ENCODE measurements at places on chromosomes 7 and 10.

GRCh38 chr7:28192786-28193585 is 12.4 kb upstream of the JAZF1 start:
- no peak for DNase-seq

GRCh38 chr7:151796091-151796870 is 80.6 kb downstream of the PRKAG2 start:
- no peak for DNase-seq

- DNase-seq = no peak
These were observed 214.9 kb downstream of the LRMDA start for GRCh38 chr10:75646218-75646915.

GRCh38 chr7:80604436-80604835 is 34.0 kb upstream of the CD36 start:
- DNase-seq = no peak

- no peak for DNase-seq
These were observed 95.3 kb downstream of the ZNF22 start for GRCh38 chr10:45096001-45096400.

DNA sequence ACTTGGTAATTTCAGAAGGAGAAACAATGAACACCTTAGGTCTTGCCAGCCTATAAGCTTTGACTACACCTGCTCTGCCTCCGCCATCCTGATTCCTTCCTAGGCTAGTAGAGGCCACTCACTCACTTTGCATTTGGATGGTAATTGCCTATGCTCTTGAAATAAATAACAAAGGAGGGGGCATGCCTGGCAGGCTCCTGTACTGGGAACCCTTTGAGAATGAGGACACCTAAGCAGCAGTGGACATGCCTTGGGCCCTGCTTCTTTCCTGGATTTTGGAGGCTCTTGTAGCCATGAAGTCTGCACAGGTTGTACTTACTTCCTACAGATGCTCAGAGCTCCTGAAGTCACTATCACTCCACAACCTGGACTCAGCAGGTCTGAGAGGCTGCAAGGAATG is 65.8 kb downstream of the BLNK start:
- DNase-seq = no peak

DNA sequence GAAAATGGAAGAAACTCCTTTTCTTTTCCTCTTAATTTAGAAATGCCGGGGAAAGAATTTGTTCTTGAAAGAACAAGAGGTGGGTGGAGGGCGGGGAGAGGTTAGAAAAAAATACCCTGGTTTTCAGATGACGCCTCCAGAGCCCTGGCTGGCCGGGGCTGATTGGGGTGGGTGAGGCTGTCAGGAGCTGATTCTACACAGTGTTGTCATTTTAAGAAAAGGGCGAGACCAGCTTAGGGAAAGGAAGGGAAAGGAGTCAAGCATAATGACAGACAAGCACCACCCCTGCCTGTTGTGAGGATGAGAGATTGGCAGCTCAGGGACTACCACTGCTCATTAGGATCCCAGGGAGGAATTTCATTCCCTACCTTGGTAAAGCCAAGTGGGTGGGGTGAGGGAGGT is 9.9 kb upstream of the FAM180A start:
- DNase-seq = no peak

DNA sequence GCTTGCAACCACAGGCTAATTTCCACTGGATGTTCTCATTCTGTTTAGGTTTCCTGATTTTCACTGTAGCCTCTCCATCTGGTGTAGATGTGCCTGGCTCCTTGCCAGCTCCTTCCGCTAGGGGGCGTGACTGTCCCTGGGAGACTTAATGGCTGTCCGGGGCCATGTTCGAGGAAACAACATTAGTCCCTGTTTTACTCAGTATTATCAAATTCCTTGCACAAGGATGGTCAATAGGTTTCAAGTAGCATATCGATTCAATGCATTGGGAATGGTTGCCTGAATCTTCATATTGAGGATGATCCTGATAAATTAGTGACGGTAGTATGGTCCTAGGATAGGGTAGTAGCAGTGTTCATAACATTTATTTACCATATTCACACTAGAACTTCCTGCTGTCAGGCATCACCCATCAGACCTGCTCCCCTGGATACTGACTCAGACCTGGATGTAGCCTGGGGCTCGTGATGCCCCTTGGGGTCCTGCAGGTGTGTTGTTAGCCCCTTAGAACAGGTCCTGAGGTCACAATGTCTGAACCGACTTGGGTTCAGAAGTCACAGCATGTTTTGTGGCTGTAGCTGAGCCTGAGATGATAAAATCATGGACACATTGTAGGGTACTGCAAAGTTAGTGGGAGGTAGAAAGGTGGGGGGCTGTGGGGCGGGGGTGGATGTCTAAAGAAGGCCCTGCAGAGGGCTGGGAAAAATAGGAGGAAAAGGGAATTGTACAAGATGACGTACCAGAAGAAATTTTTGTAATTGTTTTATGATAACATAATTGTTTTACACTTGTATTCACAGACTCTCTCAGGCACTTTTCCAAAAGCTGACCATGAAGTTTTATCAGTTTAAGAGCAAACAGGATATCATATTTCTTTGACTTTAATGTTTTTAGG is 8.9 kb upstream of the EXOC6 start:
- DNase-seq = no peak

DNA sequence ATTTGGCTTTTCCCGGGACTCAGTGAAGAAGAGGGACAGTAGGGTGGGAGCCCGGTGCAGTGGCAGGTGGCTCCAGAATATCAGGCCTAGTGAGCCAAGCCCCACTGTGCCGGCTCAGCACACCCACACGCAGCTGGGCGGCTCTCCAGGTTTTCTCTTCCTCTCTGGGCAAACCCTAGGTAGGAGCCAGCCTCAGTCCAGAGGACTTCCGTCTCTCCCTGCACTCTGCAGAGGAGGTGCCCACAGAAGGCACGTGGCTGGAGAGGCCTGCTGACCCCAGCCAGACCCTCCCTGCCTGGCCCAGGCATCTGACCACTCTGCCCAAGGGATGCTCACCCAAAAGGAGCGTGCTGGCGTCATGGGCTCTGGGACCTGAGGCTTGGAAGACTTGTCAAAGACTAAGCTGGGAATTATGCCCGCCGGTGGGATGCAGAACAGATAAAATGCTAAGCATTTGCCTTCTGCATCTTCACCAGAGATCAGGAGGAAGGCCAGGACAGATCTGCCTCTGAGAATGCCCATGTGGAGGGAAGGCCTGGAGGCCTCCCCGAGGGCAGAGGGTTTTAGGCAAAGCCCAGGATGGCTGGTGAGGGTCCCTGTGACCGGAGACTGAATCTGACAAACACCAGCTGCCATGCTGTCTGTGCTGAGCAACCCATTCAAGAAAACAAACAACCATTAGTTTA is 40.2 kb downstream of the TCERG1L start:
- DNase-seq = no peak

- peak; percentile 70 for DNase-seq
These were observed at the start of gene ARHGAP21 for GRCh38 chr10:24723788-24724380. Gene ARHGAP21 (minus strand): TSS chr10:24723887. CDS start chr10:24721899, 1,988 bp downstream.

GRCh38 chr7:74083928-74084721 is 521 bp downstream of the LIMK1 start:
- DNase-seq = no peak

GRCh38 chr7:20788420-20788990 is 1.8 kb upstream of the SP8 start:
- no peak for DNase-seq

- no peak for DNase-seq
These were observed 52.9 kb upstream of the FGL2 start for GRCh38 chr7:77252506-77252905.

DNA sequence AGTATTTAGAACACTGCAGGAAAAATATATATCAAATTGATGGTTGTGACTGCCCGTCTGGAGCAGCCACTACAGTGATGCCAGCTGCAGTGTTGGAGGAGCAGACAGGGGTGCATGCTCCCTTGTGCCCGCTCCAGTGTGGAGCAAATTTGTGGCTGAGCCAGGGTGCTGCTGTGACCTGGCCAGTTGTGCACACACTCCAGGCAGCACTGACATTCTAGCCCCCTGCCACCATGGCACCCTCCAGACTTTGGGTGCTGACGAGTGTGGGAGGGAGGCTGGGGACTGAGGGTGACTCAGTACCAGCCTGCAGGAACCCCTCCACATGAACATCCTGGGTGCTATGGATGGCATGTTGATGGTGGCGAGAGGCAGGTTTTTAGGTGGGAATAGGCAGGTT is 160.0 kb upstream of the PCDH15 start:
- no peak for DNase-seq

GRCh38 chr10:74589226-74589673 is 237.2 kb upstream of the KAT6B start:
- peak; percentile 59 for DNase-seq

GRCh38 chr10:17649836-17650235 is 5.9 kb downstream of the STAM start:
- no peak for DNase-seq
